ENCODE measurements at places on chromosomes 7 and 10.

- no peak for DNase-seq
Measured at GRCh38 chr10:113252650-113253618, 299.9 kb upstream of the HABP2 start.

DNA sequence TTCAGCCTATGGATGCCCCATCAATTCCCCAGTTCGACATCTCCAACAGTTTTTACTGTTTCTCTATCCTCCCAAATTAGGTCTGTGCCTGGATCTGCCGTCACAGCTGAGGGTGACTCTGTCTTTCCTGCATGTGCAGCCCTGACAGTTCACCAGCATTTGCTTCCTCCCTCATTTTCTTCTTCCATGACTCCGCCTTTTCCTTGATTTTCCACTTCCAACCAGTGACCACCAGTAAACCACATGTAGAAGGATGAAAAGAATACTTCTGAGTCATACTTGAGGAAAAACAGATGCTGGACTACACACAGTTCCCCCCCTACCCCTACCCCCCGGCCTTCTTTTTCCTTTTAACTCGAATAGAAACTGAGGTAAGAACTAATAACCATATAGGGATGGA is 311.8 kb upstream of the POM121L12 start:
- DNase-seq, result no peak

DNA sequence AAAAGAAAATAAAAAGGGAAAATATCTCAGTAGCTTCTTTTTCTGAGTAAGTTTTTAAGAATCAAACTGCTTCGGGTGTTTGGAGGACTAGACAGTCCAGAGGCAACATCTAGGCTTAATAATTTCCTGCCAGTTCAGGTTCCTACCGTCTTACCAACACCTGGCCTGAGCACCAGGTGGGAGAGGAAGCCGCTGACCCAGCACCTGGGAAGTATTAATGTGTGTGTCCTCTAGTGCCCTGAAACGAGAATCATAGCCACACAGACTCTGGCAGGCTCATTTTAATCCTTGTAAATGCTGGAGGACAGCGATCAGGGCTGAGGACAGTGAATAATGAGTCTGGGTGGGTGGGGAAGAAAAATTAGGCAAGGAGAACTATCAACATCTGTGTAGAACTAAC is 137.4 kb downstream of the ZNF438 start:
- no peak for DNase-seq

- DNase-seq, result no peak
Measured at GRCh38 chr7:46685051-46685450, 764.0 kb upstream of the IGFBP3 start.

- no peak for DNase-seq
Measured at GRCh38 chr7:30543813-30544525, 39.3 kb upstream of the GGCT start.

GRCh38 chr10:27743877-27744801 is 1.5 kb downstream of the MKX start:
- DNase-seq, result no peak

DNA sequence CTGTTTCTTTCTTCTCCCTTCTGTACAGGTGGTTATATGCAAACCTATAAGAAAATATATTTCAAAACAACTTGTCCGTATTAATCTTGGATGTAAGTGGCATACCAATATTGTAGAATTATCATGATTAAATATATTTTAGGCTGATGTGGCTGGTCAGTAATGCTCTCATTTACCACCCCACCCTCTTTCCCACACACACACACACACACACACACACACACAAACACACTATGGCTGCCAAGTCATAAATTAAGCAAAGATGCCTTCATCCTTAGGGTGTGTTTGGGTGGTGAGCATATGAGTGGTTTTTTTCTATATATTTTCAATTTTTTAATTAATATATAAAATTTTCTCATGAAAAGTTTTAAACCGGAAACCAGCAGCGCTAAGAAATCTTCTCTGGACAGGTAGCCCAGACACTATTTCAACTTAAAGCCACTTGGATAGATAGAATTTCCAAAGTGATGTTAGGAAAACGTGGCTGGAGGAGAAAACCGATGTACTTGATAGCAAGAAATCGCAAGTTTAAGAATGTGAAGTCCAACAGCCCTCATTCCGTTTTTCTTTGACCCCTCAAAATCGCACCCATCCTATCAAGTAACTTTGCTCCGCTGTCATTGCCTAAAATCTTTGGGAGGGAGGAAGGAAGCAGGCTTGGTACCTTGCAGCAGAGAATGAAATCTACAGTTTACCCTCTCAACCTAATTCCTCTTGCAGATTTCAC is 171.7 kb downstream of the FAM107B start:
- DNase-seq, result no peak

- no peak for DNase-seq
Measured at GRCh38 chr7:29375641-29376562, 181.3 kb downstream of the CHN2 start.

DNA sequence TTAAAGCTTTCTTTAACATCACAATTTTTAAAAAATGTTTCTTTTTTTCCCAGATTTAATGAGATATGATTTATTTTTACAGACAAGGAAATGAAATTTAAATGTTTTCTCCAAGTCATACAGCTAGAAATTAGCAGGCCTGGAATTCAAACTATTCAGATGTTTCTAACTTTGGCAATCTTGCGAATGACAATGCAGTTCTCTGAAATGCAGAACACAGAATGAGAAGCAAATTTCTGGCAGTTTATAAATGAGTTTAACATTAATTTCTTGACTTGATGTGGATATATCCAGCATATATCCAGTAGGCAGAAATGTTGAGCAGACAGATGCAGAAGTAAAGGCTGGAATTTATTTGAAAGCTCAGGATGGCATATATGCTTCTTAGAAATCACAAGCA is 227.5 kb downstream of the THSD7A start:
- DNase-seq, result no peak

- no peak for DNase-seq
Measured at GRCh38 chr10:131833013-131833412, 67.8 kb upstream of the PPP2R2D start.

DNA sequence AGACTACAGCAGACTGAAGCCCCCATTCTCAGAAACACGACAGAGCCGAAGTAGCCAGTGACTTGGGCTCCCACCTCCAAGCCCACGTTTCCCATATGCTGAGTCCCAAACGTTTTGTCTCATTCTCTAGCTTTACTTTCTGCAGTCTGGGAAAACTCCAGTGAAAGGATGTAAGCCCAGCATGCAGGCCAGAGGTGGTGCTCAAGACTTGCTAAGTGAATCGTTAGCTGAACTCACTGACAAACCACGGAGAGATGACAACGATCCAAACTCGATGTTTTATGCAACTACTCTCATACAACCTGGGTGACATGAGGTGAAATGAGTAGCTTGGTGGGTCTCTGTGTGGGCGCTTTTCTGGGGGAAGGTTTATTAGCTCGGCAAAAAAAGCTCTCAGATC is 731.8 kb downstream of the SUGCT start:
- no peak for DNase-seq

- DNase-seq, result no peak
Measured at GRCh38 chr10:102431452-102432124, 786 bp downstream of the CUEDC2 start.

DNA sequence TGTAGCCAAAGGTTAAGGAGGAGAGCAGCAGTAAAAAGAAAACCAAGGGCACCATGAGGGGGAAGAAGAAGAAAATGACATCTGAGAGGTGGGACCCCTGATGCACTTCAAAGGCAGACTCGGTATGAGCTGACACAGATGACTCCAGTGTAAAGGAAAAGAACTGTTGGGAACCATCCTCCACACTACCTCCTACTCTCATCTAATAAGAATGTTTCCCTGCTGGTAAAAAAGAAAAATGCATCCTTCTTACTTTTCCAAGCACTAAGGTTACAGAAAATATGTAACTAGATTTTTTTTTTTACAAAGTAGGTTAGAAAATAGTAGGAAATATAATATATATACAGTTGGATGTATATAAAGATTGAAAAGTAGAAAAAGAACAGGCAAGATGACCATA is 16.9 kb downstream of the TAS2R41 start:
- DNase-seq, result no peak

DNA sequence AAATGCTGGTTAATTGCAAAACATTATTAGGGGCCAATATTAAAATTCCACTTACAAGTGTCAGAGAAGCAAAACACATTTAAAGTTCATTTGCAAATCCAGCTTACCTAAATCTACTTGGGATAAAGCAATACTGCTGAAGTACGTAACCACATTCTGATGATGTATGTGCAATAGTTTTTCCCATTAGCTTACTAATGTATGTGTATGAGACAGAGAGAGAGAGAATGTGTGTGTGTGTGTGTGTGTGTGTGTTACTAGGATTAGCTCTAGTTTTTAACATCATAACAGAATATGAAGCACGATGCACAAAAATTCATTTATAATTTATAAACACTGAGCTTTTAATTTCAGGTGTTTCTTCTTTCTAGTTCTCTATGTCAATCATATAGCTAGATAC is 1074.2 kb upstream of the C7orf33 start:
- DNase-seq, result no peak

GRCh38 chr10:43852644-43853214 is 204.0 kb upstream of the ZNF32 start:
- no peak for DNase-seq

- DNase-seq, result no peak
Measured at GRCh38 chr7:44112231-44112996, 8.3 kb downstream of the AEBP1 start.

DNA sequence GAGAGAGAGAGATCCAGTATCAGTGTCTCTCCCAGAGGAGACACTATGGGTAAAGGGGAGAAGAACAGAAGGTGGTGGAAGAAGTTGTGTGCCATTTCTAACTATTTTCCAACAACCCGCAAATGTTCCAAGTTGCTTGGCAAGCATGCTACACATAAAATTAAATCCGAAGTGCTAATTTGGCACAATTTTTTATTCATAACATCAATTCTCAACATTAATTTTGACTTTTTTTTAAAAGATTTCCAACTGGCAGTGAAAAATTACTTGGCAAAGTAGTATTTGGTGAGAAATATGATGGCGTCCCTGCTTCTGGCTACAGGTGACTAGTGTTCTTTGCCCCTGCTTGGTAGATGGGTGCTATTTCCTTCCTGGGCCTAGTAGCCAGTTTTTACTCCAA is 622.0 kb downstream of the SORCS1 start:
- DNase-seq, result no peak

DNA sequence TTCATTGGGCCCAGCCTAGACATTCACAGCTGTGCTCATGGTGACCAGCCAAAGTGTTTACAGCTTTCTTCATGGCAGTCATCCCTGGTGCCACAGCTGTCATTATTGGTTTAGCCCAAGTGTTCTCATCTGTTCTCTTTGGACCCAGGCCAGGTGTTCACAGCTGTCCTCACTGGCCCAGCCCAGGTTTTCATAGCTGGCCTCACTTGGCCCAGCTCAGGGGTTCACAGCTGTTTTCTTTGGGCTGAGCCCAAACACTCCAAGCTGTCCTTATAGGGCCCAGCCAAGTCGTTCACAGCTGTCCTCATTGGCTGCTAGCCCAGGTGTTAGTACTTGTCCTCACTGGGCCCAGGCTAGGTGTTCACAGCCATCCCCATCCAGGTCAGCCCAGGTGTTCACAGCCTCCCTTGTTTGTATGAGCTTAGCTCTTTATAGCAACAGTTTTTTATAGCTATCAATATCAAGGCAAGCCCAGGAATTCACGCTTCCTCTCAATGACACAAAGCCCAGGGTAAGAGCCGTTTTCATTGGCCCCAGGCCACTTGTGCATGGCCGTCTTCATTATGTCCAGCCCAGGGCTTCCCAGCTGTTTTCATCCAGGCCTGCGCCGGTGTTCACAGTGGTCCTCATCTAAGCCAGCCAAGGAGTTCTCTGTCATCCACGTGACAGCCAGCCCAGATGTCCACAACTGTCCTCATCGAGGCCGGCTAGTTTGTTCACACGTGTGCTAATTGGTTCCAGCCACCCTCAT is 11.6 kb downstream of the FRG2B start:
- DNase-seq, result no peak

- no peak for DNase-seq
Measured at GRCh38 chr10:2119316-2119715, 382.0 kb upstream of the ADARB2 start.

GRCh38 chr7:7157887-7158271 is 24.5 kb upstream of the C1GALT1 start:
- DNase-seq, result no peak

- no peak for DNase-seq
Measured at GRCh38 chr7:155818154-155818819, 6.0 kb upstream of the SHH start.

GRCh38 chr7:55493408-55493807 is 78.9 kb downstream of the VOPP1 start:
- no peak for DNase-seq

DNA sequence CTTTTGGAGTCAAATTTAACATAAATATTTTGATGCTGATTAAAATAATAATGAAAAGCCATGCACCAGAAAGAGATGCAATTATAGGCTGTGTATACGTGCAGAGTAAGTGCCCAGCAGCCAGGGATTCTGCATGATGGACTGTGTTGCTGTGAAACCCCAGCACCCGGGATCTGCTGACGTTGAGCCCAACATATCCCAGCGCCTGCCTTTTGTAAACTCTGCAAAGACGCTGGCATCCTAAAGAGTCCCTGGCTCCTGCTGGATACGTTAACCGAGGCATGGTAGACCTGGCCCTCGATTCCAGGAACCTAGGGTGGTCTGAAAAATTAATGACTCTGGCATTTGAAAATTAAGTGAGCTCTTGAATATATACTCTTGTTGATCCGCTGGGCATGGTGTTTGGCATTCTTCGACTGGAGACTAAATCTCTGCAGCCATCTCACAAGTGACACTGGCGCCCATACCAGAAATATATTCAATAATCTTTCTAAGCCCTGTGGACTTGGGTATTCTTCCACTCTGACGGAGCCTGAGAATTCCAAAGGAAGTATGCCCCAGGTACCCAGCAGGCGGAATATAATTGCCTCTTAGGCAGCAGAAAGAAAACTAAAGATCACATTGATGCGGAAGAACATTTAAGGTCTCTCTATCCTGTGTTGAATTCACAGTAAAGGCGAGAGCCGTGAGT is 191.2 kb upstream of the SH2B2 start:
- no peak for DNase-seq

GRCh38 chr7:109003742-109004141 is 434.1 kb downstream of the DNAJB9 start:
- DNase-seq, result no peak

- DNase-seq, result no peak
Measured at GRCh38 chr7:43764039-43764761, 5.7 kb downstream of the BLVRA start.

- DNase-seq, result no peak
Measured at GRCh38 chr7:43869867-43870240, 537 bp upstream of the MRPS24 start.

DNA sequence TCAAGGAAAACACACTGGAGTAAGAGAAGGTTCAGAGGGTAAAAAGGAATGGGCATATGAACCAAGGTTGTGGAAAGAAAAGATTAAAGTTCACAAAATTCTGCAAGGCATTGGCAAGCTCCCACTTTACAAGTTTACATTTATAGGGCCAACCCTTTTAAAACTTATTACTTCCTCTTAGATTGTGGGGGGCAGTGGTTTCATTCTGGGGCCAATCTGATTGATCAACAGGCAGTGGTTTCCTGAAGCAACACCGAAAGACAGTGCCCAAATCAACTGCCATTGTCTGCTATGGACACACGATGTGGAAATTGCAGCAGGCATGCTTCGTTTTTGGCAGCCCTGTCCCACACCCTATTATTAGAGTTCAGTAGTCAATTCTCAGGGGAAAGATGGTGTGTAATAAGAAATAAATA is 154.0 kb downstream of the SGMS1 start:
- no peak for DNase-seq

- no peak for DNase-seq
Measured at GRCh38 chr7:115123441-115123840, 201.5 kb downstream of the MDFIC start.

- DNase-seq, result no peak
Measured at GRCh38 chr10:112026438-112026837, 157.1 kb downstream of the GPAM start.
